ENCODE measurements at places on chromosomes 12 and 14.
A peak's percentile ranks its signal among the peaks of the same experiment; 100 is the strongest.

- no peak for DNase-seq
These were observed 360.6 kb upstream of the KITLG start for GRCh38 chr12:88940854-88941253.

GRCh38 chr12:39357041-39357440 is 85.9 kb downstream of the KIF21A start:
- no peak for DNase-seq

- no peak for DNase-seq
These were observed 11.2 kb upstream of the RESF1 start for GRCh38 chr12:31947971-31948370.

DNA sequence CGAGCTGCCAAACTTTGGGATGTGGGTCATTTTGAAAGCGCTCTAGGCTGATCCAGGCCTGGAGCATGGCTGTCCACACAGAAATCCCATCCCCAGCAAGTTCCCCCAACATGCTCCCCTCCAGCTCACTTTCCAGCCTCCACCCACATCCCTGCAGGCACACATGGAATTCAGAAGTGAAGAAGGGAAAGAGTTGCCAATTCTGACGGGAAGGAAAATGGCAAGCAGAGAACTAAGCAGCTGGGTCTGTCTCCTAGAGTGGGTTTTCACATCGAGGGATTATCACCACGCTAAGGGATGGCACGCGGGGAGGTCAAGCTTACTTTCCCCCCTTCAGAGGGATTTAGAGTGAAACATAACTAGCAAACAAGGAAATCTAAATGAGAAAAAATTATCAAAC is 142.3 kb downstream of the RIMBP2 start:
- no peak for DNase-seq

DNA sequence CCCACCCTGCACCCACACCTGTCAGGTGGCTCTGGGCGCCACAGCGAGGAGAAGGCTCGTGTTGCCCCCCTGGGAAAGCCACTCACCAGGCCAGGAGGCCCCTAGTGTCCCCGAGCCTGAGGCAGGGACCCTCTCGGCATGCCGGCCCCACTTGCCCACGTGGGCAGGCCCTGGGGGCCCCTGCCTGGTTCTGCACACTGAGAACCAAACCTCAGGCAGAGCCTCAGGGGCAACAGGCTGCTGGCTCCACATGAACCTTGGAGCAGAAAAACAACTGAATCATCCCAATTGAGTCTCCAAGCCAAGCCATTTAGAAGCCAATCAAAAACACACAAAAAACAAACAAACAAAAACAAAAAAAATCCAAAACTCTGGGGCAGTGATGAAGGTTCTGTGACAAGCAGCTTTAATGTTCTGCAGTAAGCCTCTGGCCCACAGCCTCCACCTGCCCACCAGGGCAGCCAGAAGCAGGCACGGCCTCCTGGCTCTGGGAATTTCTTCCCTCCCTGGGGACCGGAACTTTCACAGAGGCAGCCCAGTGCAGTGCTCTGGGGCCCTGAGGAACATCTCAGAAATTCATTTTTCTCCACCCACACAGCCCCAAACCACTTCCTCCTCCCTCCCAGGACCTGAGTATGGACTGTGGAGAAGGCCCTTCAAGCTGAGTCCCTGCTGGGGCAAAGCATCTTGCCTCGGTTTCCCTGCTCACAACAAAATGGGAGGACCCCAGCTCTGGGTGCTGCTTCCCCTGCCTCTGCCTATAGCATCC is 90.2 kb downstream of the CHGA start:
- no peak for DNase-seq

- no peak for DNase-seq
These were observed 105.7 kb downstream of the PDE3A start for GRCh38 chr12:20474016-20474415.

DNA sequence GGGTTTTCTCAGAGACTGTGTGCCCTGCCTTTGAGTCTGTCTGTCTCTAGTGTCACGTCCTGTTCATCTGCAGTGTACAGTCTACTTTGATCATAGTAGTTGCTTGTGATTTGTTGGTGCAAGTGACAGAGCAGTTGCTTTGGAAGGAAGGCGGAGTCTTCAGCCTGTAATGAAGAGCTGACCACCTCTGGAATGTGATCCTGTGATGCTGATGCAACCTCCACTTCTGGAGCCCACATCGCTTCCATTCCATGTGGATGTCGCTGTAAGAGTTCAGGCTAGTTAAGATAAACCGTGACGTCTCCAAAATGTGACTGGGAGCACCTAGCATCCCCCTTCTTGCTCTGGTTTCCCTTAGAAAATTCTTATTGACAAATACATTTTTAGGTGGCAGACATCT is 51.8 kb downstream of the PELI2 start:
- no peak for DNase-seq

GRCh38 chr12:63869656-63870055 is 25.2 kb downstream of the SRGAP1 start:
- no peak for DNase-seq

DNA sequence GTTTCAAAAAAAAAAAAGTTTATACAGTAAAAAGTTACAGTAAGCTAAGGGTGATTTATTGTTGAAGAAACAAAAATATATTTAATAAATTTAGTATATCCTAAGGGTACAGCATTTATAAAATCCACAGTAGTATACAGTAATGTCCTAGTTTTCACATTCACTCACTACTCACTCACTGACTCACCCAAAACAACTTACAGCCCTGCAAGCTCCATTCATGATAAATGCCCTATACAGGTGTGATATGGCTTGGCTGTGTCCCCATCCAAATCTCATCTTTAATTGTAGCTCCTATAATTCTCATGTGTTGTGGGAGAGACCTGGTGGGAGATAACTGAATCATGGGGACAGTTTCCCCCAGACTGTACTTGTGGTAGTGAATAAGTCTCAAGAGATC is 61.7 kb downstream of the TC2N start:
- no peak for DNase-seq

DNA sequence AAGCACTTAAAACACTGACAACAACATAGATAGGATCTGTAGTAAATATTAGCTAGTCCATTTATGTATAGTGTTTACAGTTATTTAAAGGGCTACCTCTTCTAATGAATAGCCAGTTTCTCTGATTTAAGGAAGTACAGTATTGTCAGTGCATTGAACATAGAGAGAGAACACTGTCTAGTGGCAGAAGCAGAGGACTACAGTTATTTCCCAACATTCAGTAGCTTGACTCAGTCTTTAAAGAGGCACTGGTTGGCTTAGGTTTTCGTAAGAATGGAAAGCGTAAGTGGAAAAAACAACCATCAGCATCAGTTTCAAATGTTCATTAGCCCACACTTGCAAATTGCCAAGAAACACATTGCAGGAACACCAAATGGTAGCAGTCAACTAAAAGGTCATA is 125.0 kb upstream of the HMGA2 start:
- DNase-seq, result no peak

- DNase-seq, result no peak
These were observed 121.4 kb downstream of the ITPR2 start for GRCh38 chr12:26711569-26711968.

- DNase-seq, result no peak
These were observed 104.0 kb downstream of the NCOR2 start for GRCh38 chr12:124463341-124463921.

DNA sequence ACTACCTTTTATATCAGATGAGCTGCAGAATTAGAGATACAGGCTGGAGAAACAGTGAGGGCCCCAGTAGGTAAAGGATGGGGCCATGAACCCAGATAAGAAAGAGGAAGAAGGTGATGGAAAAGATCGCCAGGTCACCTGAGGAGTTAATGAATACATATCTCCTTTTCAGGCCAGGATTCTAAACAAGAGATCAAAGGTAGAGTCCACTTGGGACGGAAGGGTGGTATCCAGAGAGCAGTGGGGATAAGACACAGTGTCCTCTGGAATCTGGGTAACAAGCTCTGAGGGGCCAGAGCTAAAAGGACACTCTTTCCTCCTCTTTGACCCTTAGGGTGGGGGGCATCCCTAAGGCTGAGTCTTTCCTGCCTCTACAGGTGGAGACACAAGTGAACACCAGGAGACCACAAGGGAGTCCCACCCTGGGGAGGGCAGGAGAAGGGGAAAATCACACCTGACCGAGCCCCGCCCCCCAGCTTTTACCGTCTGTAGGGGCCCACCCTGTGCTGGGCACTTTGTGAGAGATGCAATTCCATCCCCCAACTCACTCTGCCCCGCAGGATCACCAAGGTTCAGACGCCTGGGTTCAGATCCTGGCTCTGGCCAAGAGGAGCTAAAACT is 27.3 kb downstream of the SERPINA1 start:
- DNase-seq, result no peak

DNA sequence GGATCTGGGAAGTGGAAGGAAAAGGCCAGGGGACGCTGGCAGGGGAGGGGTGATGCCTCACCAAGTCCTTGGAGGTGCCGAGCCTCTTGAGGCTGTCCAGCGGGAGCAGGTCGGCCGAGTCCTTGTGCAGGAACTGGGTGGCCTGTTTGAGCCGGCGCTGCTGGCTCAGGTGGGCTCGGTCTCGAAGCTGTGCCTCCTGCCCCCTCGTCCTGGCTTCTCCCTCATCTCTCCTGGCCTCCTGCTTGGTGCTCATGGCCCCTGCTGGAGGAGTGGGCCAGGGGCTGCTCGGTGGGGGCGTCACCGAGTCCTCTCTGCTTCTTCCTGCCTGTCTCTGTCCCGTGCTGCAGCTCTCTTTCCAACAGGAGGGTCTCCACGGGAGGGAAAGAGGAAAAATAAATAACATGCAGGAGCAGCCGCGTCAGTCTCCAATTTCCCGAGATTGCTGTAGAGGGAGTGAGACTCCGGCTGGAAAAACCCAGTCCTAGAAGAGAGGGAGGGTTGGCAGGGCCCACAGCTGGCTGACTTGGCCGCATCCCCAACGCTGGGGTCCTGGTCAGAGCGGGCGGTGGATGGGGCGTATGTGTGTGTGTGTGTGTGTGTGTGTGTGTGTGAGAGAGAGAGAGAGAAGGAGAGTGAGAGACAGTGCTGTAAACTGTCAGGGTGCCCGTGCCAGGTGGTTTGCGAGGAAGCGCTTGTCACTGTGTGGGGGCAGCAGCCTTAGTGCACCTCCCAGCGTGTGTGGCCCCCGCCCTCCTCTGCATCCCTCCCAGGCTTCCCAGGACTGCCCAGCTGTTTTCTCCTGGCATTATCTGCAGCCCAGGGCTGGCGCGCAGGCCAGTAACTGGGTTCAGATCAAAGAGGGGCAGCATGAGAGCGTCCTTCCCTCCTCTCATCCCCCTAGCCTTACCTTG is at the start of gene NRIP2:
Gene NRIP2, minus strand, starts transcription at position 455 of the 911 bp plus-strand sequence. Its CDS starts 52 bp downstream, at position 403.
- DNase-seq, result no peak

GRCh38 chr12:54935235-54935951 is 49.2 kb downstream of the TESPA1 start:
- peak; percentile 25 for DNase-seq

GRCh38 chr12:104494793-104495158 is 38.0 kb downstream of the CHST11 start:
- DNase-seq, result no peak

GRCh38 chr12:52392465-52393007 is 7.1 kb upstream of the KRT84 start:
- DNase-seq, result no peak

DNA sequence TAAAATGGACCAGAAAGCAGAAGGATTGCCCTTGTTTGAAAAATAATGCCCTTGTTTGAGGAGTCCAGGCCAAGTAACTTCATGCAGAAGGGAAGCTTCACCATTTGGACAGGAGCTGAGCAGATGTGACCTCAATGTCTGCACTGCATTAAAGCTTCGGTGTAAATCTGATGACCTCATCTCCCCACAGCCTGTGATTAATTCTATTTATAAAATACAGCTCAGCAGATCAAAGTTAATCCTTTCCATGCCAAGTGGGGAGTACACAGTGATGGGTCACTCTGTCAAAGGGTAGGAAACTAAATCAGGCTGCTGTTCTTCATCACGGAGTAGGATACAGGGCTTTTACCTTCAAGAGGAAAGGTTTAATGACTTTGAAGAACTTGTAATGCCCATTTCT is 533.7 kb downstream of the RPS29 start:
- no peak for DNase-seq

DNA sequence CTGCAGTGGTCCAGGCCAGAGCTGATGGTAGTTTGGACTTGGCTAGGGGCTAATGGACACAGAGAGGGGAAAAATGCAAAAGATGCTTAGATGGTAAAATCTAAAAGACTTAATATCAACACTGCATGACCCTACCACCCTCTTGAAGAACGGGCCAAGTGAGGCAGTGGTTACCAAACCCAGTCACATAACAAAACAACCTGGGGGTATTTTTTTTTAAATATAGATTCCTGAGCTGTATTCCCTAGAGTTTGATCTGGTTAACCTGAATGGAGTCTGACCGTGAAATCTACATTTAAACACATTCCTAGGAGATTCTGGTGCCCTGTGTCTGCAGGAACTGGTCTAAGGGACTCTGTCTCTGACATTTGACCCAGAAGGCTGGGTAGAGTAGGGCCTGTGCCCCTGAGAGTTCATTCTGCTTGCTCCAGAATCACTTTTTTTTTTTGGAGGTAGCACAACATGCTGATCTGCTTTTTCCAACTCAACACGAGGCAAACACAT is 15.7 kb downstream of the ABHD4 start:
- no peak for DNase-seq
